ENCODE measurements at places on chromosomes 16 and 17.

DNA sequence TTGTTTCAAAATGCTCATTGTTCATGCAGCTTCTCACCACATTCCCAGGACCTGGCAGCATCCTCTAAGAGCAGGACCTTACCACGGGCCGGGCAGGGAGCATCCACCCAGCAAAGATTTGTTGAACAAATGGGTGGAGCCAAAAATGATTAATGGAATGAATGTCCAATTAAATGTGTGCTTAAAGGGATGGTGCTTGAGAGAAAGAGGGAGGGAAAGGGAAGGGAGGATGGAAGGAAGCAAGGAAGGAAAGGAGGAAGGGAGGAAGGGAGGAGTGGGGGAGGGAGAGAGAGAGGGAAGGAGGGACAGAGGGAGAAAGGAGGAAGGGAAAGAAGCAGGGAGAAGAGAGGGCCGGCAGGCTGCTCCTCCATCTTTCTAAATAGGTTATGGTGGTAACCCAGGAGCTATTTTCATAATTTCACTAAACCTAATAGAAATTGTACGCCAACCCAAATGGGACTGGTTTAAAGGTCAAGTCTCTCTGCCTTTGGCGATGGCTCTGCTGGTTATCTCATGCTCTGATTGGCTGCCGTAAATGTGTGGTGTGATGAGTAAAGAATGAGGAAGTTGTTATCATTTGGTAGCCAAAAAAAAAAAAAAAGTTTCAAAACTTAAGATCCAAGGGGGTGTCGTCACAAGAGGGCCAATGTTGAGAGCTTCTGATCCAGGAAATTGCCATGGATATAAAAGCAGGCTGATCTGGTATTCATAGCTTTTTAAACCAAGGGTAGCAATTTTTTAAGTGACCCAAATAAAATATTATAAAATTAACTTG lies 126.7 kb upstream of the FOXF1 start:
- no peak for DNase-seq

- DNase-seq = no peak
Observed at GRCh38 chr17:49045376-49045775, 48.2 kb downstream of the IGF2BP1 start.

DNA sequence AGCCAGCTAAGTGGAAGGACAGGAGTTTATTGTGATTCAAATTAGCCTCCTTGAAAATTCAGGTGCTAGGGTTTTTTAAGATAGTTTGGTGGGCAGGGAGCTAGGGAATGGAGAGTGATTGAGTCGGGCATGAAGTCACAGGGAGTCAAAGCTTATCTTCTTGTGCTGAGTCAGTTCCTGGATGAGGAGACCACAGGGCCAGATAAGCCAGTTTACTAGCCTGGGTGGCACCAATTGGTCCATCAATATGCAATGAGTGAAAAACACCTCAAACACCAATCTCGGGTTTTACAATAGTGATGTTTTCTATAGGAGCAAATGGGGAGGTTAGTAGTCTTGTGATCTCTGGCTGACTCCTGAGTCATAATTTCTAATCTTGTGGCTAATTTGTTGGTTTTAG lies 165.1 kb downstream of the ABCC12 start:
- DNase-seq = no peak

DNA sequence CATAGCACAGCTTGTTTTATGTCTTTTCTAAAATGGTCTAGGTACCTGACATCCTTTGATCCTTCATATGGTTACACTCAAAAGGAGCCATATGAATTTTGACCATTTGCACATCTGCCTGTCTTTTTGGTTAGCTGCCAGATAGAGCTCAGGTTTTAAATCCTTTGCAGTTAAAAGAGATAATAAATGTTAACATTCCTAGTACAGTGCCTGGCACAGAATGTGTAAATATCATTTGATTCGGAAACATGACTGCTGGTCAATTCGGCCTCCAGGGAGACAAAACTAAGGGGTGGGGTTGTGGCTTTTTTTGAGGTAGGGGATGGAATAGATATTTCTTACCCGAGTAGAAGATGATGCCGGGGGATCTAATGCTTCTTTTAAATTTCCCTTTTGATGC lies 64.2 kb downstream of the FTO start:
- no peak for DNase-seq

- DNase-seq = no peak
Observed at GRCh38 chr17:35907691-35908090, 22.9 kb downstream of the RDM1 start.
